Osteoblast (primary cell): ENCODE measurements at places on chromosomes 2 and 18. TPM values are rescaled to one million over a fixed set of nuclear protein-coding genes. Genes with fewer than 3 reads are reported as not detected.
A peak's percentile ranks its signal among the peaks of the same experiment; 100 is the strongest.

GPAT2 gene
- 2.2 and 9.4 TPM in 2 replicates for total RNA-seq

VPS54 gene
- total RNA-seq = 18.8 and 20.6 TPM in 2 replicates

UGT1A4 gene
- total RNA-seq = not detected in 2 replicates

TEX44 gene
- not detected in 2 replicates for total RNA-seq

MEIS1 gene
- 11.9 and 15.9 TPM in 2 replicates for total RNA-seq

ZNF521 gene
- 27.5 and 33.6 TPM in 2 replicates for total RNA-seq

FEV gene
- not detected in 2 replicates for total RNA-seq

PLEK gene
- total RNA-seq = 0.36 TPM in 1 of 2 replicates, not detected in the other

GAD1 gene
- total RNA-seq = 0.36 and 0.59 TPM in 2 replicates

ACMSD gene
- total RNA-seq = not detected in 2 replicates

GLI2 gene
- total RNA-seq = 3.8 and 10.1 TPM in 2 replicates

TRMT61B gene
- total RNA-seq = 9.4 and 18.9 TPM in 2 replicates

- H3K27me3 ChIP-seq = no peaks in the 10 kb centered on the region
- H3K4me3 ChIP-seq = peak overlapping the region; percentile 3
- H3K36me3 ChIP-seq = no peaks in the 10 kb centered on the region
- H3K4me1 ChIP-seq = peaks cover 28% of the 10 kb centered on the region
- peak; percentile 34 for DNase-seq
- H3K27ac ChIP-seq = peak overlapping the region; percentile 69
Measured at GRCh38 chr18:43662657-43663056, 385.4 kb upstream of the SYT4 start.

GRCh38 chr2:231621051-231621879 lies 28.6 kb downstream of the TEX44 start:
- H3K36me3 ChIP-seq = no peaks in the 10 kb centered on the region
- no peak for DNase-seq
- no peak overlapping the region for H3K27ac ChIP-seq
- H3K4me1 ChIP-seq = no peaks in the 10 kb centered on the region

GRCh38 chr2:35538796-35539195 lies 816.8 kb upstream of the CRIM1 start:
- no peaks in the 10 kb centered on the region for H3K4me1 ChIP-seq
- no peak overlapping the region for H3K4me3 ChIP-seq
- H3K27ac ChIP-seq = no peak overlapping the region

- peak; percentile 91 for DNase-seq
- H3K36me3 ChIP-seq = no peaks in the 10 kb centered on the region
- no peak overlapping the region for H3K4me3 ChIP-seq
- H3K27ac ChIP-seq = peak overlapping the region; percentile 48
Measured at GRCh38 chr2:71742953-71743601, 289.7 kb downstream of the DYSF start.

GRCh38 chr2:179165356-179166000 lies 99.2 kb downstream of the SESTD1 start:
- no peaks in the 10 kb centered on the region for H3K36me3 ChIP-seq
- no peak overlapping the region for H3K27ac ChIP-seq
- H3K27me3 ChIP-seq = no peaks in the 10 kb centered on the region
- no peak overlapping the region for H3K4me3 ChIP-seq
- DNase-seq = no peak
- H3K4me1 ChIP-seq = no peaks in the 10 kb centered on the region

GRCh38 chr2:128594953-128595677 lies 276.4 kb upstream of the HS6ST1 start:
- no peaks in the 10 kb centered on the region for H3K36me3 ChIP-seq
- H3K27ac ChIP-seq = no peak overlapping the region
- H3K4me1 ChIP-seq = no peaks in the 10 kb centered on the region
- peak; percentile 77 for DNase-seq

DNA sequence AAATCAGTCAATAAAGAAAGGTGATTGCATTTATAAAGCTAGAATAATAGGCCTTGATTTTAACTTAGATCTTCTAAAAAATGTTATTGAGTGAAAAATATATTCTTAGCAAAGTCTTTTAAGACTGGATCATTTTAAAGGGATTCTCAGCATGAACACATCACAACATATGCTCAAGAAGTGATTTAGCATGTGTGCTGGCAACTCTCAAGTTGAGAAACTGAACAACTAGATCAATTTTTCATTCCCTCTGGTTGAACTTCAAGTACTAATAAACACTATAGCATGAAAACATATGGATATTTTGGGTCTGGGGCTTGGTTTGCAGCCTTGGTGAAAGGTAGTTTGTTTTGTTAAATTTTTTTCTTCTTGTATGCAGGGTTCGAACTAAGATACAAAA lies 107.8 kb upstream of the PNPT1 start:
- H3K27me3 ChIP-seq = no peaks in the 10 kb centered on the region
- no peak for DNase-seq
- peaks cover 4% of the 10 kb centered on the region for H3K4me1 ChIP-seq
- no peaks in the 10 kb centered on the region for H3K36me3 ChIP-seq
- H3K4me3 ChIP-seq = no peak overlapping the region

- no peaks in the 10 kb centered on the region for H3K36me3 ChIP-seq
- H3K27me3 ChIP-seq = peaks cover 18% of the 10 kb centered on the region
- H3K4me3 ChIP-seq = no peak overlapping the region
- H3K27ac ChIP-seq = no peak overlapping the region
- no peak for DNase-seq
Measured at GRCh38 chr18:62339106-62339988, 14.2 kb downstream of the TNFRSF11A start.

DNA sequence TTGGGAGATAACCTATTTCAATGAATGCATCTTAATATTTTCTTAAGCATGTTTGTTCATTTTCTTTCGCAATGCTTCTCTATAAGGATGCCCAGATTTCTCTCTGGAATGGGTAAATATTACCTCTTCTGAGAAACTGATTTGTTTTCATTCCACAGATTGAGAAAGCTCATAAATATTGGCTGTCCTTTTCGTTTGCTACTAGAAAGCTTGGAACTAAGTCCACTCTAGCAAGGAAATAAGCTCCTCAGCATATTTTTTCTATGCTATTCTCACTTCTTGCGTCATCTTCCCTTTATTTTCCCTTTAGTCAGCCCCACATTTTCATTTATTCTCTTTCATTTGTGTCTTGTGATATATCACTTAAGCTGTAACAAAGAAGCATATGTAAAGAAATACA lies 76.3 kb downstream of the ANTXR1 start:
- H3K27me3 ChIP-seq = no peaks in the 10 kb centered on the region
- H3K4me1 ChIP-seq = peaks cover 20% of the 10 kb centered on the region
- H3K4me3 ChIP-seq = no peak overlapping the region
- no peak overlapping the region for H3K27ac ChIP-seq

GRCh38 chr2:19865151-19865550 lies 36.6 kb downstream of the TTC32 start:
- no peak for DNase-seq
- no peak overlapping the region for H3K4me3 ChIP-seq
- no peaks in the 10 kb centered on the region for H3K27me3 ChIP-seq
- H3K36me3 ChIP-seq = no peaks in the 10 kb centered on the region
- no peak overlapping the region for H3K27ac ChIP-seq

DNA sequence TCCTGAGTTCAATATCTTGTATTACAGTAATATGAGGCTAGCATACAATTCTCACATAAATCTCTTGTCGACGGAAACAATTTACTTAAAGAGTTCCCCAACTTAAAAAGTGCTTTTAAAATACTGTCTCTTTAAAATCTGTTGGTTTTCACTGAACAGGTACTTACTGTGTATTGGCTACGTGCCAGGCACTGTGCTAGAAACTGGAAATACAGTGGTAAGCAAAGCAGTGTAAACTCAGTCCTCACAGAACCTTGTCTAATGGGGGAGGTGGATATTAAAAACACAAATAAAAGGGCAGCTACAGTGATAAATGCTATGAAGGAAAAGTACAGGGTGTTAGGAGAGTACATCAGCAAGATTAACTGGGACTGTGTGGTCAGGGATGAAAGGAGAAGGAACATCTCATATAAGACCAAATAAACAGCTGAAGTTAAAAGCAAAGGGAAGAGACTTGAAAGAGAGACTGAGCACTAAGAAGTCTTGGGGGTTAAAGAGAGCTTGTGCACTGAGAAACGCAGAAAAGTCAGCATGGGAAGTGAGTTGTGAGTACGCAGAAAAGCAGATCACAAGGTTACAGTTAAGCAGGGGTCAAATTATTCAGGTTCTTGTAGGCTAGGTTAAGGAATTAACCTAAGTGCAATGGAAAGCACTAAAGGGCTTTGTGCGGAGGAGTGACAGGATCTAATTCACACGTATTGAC lies 52.5 kb downstream of the USP40 start:
- no peaks in the 10 kb centered on the region for H3K4me1 ChIP-seq
- no peak overlapping the region for H3K4me3 ChIP-seq
- DNase-seq = no peak
- H3K36me3 ChIP-seq = peaks cover 3% of the 10 kb centered on the region
- H3K27ac ChIP-seq = no peak overlapping the region

DNA sequence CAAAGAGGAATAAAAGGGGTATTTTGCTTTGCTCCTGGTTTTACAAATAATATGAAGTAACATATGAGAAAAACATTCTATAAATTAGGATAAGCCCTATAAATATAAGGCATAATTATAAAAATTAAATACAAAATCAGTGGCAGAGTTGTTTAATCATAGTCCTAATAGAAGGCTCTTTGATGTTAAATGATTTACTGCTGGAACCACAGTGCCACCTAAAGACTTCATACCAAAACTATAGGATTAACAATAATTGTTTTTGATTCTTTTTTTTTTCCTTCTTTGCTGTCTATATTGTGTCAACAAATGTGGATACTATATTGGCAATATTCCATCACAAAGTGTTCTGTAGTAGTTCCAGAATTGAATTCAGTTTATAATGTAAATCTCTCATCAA lies 837.7 kb upstream of the SLC39A10 start:
- no peak for DNase-seq
- no peaks in the 10 kb centered on the region for H3K36me3 ChIP-seq
- H3K4me3 ChIP-seq = no peak overlapping the region
- no peaks in the 10 kb centered on the region for H3K27me3 ChIP-seq

GRCh38 chr2:132422736-132423135 lies 6.1 kb downstream of the GPR39 start:
- no peak overlapping the region for H3K4me3 ChIP-seq
- H3K27ac ChIP-seq = no peak overlapping the region
- peaks cover 16% of the 10 kb centered on the region for H3K4me1 ChIP-seq
- no peaks in the 10 kb centered on the region for H3K27me3 ChIP-seq

DNA sequence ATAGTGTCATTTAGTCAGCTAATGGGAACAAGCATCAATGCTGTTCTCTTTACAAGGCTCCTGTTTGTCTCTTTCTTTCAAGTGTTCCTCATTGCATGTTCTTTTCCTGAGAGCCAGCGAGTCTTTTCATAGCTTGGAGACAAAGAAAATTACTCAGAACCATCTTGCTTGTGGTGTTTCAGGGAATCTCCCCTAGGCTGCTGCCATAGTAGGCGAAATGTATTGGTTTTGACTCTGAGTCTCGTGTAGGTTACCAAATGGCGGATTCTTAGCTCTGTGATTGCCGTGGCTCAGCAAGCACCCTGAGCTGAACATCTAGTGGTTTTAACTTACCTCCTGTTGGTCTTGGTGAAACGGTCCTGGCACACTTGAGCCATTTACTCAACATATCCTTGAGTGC lies 68.7 kb downstream of the RHBDD1 start:
- no peaks in the 10 kb centered on the region for H3K36me3 ChIP-seq
- H3K27me3 ChIP-seq = no peaks in the 10 kb centered on the region
- H3K27ac ChIP-seq = no peak overlapping the region
- DNase-seq = peak; percentile 2

GRCh38 chr18:25033747-25034471 lies 318.1 kb downstream of the ZNF521 start:
- H3K4me1 ChIP-seq = no peaks in the 10 kb centered on the region
- H3K4me3 ChIP-seq = no peak overlapping the region
- no peaks in the 10 kb centered on the region for H3K27me3 ChIP-seq
- no peak overlapping the region for H3K27ac ChIP-seq

- H3K36me3 ChIP-seq = no peaks in the 10 kb centered on the region
- H3K4me1 ChIP-seq = no peaks in the 10 kb centered on the region
- H3K4me3 ChIP-seq = no peak overlapping the region
- no peaks in the 10 kb centered on the region for H3K27me3 ChIP-seq
Measured at GRCh38 chr2:40251137-40251536, 200.8 kb downstream of the SLC8A1 start.

GRCh38 chr2:195411219-195411687 lies 245.8 kb upstream of the SLC39A10 start:
- peak overlapping the region; percentile 26 for H3K27ac ChIP-seq
- no peaks in the 10 kb centered on the region for H3K36me3 ChIP-seq
- H3K27me3 ChIP-seq = no peaks in the 10 kb centered on the region
- no peak overlapping the region for H3K4me3 ChIP-seq

GRCh38 chr2:165009466-165009865 lies 54.1 kb upstream of the SLC38A11 start:
- H3K36me3 ChIP-seq = no peaks in the 10 kb centered on the region
- DNase-seq = no peak
- H3K27me3 ChIP-seq = no peaks in the 10 kb centered on the region
- no peak overlapping the region for H3K27ac ChIP-seq
- no peaks in the 10 kb centered on the region for H3K4me1 ChIP-seq
- no peak overlapping the region for H3K4me3 ChIP-seq

GRCh38 chr2:208020253-208020652 lies 5.1 kb downstream of the PLEKHM3 start:
- no peak overlapping the region for H3K27ac ChIP-seq
- no peaks in the 10 kb centered on the region for H3K36me3 ChIP-seq
- H3K4me3 ChIP-seq = no peak overlapping the region
- no peak for DNase-seq
- H3K4me1 ChIP-seq = peaks cover 4% of the 10 kb centered on the region

DNA sequence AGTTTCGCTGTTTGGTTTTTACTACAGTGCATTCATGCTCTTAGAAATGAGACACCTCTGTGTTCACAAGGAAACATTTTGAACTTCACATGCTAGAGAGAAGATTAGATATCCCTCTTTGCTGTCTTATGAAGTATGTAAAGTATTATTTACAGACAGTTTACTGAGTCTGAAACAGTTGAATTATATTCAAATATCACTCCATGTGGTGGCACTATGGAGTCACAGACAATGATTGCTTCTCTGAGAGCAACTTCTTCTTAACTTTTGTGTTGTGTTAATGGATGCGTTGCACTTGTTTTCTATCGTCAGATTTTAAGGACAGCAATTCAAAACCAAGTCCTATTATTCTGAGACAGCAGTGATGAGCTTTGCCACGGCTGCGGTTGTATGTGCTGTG lies 823.6 kb downstream of the GALR1 start:
- no peak overlapping the region for H3K27ac ChIP-seq
- DNase-seq = no peak
- H3K36me3 ChIP-seq = no peaks in the 10 kb centered on the region
- H3K4me3 ChIP-seq = no peak overlapping the region
